ENCODE measurements at places on chromosomes 6 and 20.

- no peak for DNase-seq
Observed at GRCh38 chr6:135395136-135395535, 102.4 kb downstream of the AHI1 start.

DNA sequence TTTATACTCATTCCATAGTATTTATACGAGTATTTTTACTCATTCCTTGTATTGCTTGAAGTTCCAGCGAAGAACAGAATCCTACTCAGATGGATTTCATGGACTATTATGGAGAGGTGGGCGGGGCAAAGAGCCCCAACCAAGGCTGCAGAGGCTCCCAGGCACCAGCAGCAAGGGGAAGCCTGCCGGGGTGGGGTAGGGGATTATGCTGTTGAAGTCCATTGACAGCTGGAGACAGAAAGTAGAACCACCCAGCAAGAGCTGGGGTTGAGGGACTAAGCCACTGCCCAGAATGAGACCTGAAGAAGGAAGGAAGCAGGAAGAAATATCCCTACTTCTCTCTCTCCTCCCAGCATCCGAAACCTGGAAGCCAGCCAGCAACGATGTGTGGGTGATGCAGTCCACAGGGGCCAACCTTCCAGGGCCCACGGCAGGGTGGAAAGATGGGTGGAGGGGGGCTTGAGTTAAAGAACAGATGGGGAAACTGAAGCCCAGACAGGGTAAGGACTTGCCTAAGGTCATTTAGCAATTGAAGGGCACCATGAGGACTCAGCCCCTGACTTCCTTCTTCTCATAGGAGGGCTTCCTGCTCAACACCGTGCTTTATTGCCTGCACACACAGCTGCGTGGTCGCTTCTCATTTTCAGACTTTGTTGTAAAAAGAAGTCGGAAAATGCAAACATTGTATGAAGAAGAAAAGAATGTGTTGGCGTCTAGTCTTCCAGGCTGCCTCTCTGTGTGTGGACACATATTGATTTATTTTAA is 18.3 kb upstream of the GTSF1L start:
- no peak for DNase-seq

- no peak for DNase-seq
Observed at GRCh38 chr20:25253606-25254275, 5.9 kb downstream of the PYGB start.

GRCh38 chr6:164023535-164023934 is 609.0 kb downstream of the QKI start:
- DNase-seq: no peak

DNA sequence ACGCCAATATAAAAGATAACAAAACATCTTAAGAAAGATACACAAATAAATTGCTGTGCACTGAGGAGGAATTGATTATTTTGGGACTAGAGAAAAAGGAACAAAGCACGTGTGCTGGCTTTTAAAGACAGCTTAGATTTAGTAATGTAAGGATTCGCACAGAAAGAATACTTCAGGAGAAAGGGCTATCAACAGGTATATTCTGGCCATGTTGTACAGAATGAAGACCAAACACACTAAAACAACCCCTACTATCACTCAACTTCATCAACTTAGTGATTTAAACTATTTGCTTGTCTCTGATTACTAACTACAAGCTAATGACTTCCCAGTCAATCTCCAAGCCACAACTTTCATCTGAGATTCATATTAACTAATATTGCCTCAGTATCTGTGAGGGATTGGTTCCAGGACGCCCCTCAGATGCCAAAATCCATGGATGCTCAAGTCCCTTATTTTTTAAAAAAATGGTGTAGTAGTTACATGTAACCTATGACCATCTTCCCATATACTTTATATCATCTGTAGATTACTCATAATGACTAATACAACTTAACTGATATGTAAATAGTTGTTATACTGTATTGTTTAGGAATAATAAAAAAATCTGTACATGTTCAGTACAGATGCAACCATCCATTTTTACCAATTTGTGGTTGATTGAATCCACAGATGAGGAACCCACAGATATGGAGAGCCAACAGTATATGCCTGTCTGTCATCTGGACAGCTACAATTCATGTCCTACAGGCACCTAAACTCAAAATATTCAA is 4.5 kb downstream of the DEK start:
- DNase-seq: no peak

- no peak for DNase-seq
Observed at GRCh38 chr6:10413262-10413849, 1.5 kb downstream of the TFAP2A start.

DNA sequence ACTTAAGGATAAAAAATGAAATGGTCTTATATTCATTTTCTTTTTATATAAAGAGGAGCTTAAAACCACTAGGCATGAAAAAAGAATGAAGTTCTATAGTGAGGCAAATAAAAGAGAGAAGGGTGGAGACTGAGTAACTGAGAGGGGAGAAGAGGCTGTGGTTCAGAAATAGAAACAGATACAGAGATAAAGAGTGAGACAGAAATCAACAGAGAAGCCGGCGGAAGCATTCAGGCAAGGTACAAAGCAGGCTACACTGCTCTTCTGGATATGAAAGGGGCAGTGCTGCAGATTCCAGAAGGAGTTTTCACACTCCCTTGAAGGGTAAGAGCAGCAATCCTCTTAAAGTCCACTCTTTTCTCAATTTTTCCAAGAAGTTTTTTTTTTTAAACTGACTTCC is 29.9 kb downstream of the NFATC2 start:
- no peak for DNase-seq

DNA sequence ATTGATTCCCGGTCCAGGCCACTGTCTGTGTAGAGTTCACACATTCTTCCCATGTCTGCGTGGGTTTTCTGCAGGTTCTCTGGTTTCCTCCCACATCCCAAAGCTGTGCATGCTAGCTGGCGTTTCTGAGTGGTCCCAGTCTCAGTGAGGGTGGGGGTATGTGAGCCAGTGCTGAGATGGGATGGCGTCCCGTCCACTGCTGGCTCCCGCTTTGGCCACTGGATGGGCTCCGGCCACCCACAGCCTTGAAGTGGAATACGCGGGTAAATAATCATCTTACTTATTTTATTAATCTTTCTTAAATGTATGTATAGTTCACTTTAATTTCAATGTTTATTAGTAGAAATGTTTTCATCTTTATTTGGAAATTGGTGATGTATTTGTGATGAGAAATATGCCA is 343.5 kb upstream of the MANEA start:
- DNase-seq: no peak

DNA sequence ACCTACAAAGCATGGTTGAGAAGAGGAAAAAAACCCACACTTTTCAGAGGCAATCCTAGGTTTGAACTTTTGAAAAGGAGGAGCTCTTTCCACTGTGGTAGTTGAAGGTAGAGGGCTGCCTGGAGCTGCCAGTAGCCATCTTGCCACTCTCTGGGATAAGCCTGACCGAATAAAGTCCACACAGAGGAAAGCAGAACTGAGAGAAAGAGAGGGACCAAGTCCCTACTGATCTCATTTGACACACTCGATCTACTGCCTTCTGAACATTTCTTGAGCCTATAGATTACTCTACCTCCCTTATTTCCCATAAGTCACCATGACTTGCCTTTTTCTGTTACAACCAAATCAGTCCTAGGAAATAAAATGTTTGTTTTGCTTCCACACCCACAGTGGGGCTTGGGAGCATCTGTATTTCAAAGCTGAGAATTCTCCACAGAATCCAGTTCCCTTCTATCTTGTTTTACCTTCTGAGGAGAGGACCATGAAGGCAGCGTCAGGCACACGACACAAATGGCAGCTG is 147.0 kb upstream of the PTPRK start:
- no peak for DNase-seq
